CD8-positive, alpha-beta memory T cell (primary cell): ENCODE measurements at places on chromosomes 12 and 14. TPM values are rescaled to one million over a fixed set of nuclear protein-coding genes. Genes with fewer than 3 reads are reported as not detected.
A peak's percentile ranks its signal among the peaks of the same experiment; 100 is the strongest.

GPR65 gene
- total RNA-seq = 15.2 TPM

DNA sequence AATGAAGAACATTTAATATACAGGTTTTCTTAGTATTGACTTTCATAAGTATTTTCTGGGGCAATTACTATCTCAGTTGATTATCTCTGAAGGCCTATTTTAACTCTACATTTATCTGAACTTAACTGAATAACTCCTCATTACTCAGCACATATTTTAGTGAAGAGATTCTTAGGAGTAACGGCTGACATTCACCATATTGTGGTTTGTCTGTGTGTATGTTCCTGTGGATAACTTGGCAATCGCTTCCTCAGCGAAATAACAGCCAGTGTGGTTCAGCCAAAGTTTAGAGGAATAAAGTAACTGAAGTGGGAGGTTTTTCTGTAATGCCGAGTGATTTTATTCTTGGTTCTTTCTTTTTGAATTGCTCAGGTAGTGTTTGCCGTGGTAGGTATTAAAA is 168.0 kb downstream of the RAD51B start:
- no peak overlapping the region for H3K4me3 ChIP-seq
- no peaks in the 10 kb centered on the region for H3K36me3 ChIP-seq
- H3K27ac ChIP-seq = no peak overlapping the region
- no peak for DNase-seq
- H3K4me1 ChIP-seq = no peaks in the 10 kb centered on the region

DNA sequence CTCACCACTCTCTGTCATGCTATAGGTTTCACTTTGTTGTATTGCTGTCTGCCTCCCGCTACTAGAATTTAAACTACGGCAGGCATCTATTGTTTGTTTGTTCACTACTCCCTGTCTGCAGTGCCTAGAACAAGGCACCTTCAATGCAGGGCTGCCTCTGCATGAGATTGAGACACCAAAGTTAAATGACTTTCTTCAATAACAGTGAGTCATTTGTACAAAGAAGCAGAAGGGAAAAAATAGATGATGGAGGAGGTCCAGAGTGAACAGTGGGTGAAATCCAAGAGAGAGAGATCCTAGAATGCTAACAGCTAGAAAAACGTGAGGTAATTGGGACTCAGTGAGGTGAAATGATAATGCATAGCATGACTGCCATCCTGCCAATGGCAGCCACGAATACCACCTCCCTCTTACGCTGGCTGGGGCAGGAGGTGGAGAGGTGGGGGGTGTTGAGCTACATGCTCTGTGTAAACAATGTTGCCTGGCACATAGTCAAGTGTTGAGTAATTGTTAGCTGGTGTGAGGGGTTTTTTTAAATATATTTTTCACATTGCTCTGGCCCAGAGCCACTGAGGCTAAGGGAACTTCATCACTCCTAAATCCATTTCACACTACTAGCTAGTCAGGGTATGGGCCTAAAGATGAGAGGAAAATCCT is 367.6 kb downstream of the RPS29 start:
- H3K4me1 ChIP-seq = no peaks in the 10 kb centered on the region
- no peak overlapping the region for H3K4me3 ChIP-seq
- H3K36me3 ChIP-seq = no peaks in the 10 kb centered on the region
- H3K27ac ChIP-seq = no peak overlapping the region
- no peak for DNase-seq
- no peaks in the 10 kb centered on the region for H3K27me3 ChIP-seq

DNA sequence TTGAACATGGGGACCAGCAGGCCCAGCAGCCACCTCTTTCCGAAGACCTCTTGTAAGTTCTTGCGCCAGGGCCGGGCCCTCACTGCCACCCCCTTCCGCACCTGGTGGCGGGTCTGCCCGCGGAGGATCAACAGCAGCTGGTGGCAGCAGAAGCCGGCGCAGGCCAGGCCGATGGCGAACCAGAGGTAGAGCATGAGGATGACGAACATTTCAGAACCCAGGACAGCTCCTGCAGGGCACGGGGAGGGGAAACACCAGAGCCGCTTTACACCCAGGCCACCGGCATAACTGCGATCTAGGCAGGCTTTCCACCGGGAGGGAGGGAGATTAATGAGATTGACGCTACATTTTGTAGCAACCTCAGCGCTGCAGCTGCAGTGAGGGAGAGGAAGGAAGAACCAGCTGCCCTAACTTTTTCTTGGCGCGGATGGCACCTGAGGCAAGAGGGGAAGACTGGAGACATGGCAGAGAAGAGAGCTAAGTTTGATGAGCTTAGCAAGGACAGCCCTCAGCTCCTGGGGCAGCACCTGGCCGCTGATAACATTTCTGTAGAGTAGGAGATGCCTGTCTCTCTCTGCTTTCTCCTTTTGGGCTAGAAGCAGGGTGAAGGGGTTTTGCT is 7.8 kb downstream of the ZDHHC22 start:
- no peaks in the 10 kb centered on the region for H3K36me3 ChIP-seq
- peak; percentile 24 for DNase-seq
- peaks cover 32% of the 10 kb centered on the region for H3K27me3 ChIP-seq
- no peaks in the 10 kb centered on the region for H3K4me1 ChIP-seq
- H3K27ac ChIP-seq = no peak overlapping the region

GRCh38 chr12:52351196-52352059 is 15.9 kb downstream of the KRT85 start:
- no peak overlapping the region for H3K4me3 ChIP-seq
- peak; percentile 72 for DNase-seq
- H3K27me3 ChIP-seq = no peaks in the 10 kb centered on the region
- no peak overlapping the region for H3K27ac ChIP-seq
- no peaks in the 10 kb centered on the region for H3K36me3 ChIP-seq
- peaks cover 21% of the 10 kb centered on the region for H3K4me1 ChIP-seq

- no peak overlapping the region for H3K27ac ChIP-seq
- H3K27me3 ChIP-seq = peaks cover 4% of the 10 kb centered on the region
- no peaks in the 10 kb centered on the region for H3K4me1 ChIP-seq
- no peak overlapping the region for H3K4me3 ChIP-seq
Measured at GRCh38 chr14:104341532-104342434, 203.4 kb downstream of the KIF26A start.

SLCO1A2 gene
- total RNA-seq = not detected

DNA sequence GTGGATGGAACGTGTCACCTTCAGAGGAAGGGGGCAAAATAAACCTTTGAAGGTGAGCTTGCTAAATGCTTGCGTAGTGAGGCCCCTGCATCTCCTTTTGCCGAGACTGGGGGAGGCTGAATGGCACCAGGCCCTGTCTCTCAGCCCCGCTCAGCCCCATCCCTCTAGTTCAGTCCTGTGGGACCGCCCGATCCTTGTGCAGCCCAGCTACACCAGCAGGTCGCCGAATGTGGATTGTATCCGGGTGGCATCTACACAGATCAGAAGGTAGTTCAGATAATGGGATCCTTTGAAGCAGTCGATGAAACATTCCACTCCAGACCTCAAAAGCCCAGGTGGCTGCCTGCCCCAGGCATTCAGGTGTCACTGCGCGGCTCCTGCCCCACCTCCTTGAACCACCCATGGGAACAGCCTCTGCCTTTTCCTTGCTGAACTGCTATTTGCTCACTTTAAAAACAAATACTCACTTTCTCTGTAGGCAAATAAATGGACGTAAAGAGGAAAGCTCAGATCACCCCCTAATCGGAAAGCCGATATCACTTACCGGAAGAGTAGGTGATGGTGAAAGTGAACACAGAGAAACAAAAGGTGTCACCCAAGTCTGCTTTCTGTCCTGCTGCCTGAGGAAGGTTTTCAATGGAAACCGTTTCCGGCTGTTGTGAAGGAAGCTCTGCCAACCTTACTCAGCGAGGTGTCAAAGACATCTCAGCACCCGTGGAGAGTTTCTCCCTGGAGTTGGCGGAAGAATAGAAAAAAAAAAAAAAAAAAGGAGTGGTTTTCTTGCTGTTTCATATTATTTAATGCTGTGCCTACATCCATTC is 100.3 kb upstream of the NCOR2 start:
- no peak for DNase-seq
- no peaks in the 10 kb centered on the region for H3K36me3 ChIP-seq
- no peak overlapping the region for H3K4me3 ChIP-seq
- no peaks in the 10 kb centered on the region for H3K4me1 ChIP-seq
- H3K27me3 ChIP-seq = no peaks in the 10 kb centered on the region

KRT85 gene
- not detected for total RNA-seq

REM2 gene
- total RNA-seq = 0.33 TPM

- peak; percentile 95 for DNase-seq
- peak within 1 kb of the TSS; percentile 85 for H3K27ac ChIP-seq
- peak within 1 kb of the TSS; percentile 94 for H3K4me3 ChIP-seq
- peaks cover 14% of the 10 kb centered on the region for H3K36me3 ChIP-seq
- no peaks in the 10 kb centered on the region for H3K27me3 ChIP-seq
Measured at GRCh38 chr14:23469127-23469905, at the start of gene NGDN. TSS of gene NGDN (plus strand) at chr14:23469703. CDS start at chr14:23469716, 13 bp downstream.

DNA sequence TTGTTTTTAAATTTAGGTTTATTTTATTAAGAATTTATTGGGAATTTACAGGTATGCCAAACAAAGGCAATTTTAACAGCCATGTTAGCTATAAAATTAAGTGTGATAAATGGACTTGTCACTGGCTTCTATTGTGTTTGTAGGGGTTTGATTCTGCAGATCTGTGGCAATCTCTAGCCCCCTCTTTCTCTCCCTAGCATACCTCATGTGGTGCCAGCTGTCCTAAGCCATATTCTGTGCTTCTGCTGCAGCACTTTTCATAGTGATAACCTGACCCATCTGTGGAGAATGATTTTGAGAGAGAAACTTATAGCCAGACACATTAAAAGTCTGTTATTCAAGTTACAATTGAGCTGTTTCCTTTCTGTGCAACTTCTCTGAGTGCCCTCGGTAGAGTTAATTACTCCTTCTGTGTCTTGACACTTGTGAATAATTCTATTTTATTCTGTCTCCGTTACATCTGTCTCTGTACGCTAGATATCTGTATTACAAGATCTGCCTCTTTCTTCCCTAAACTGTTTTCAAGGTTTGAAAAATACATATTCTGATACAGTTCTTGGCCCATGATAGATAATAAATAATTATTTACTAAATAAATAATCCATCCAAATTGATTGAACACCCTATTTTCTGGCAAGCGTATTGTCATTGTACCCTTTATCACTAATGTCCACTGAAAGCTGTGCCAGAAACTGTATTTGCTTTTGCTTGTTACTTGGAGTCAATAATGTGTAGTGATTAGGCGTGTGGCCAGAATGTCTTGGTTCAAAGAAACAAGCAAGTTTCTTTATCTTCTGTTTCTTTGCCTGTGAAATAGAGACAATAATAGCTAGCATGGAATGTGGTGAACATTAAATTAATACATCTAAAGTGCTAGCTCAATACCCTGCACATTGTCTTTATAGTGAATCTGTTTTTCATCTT is 40.0 kb downstream of the FRS2 start:
- H3K27ac ChIP-seq = no peak overlapping the region
- no peaks in the 10 kb centered on the region for H3K27me3 ChIP-seq
- H3K36me3 ChIP-seq = no peaks in the 10 kb centered on the region
- no peak for DNase-seq
- H3K4me1 ChIP-seq = peaks cover 39% of the 10 kb centered on the region

ANO2 gene
- not detected for total RNA-seq

CRACR2A gene
- 27.9 TPM for total RNA-seq

DNA sequence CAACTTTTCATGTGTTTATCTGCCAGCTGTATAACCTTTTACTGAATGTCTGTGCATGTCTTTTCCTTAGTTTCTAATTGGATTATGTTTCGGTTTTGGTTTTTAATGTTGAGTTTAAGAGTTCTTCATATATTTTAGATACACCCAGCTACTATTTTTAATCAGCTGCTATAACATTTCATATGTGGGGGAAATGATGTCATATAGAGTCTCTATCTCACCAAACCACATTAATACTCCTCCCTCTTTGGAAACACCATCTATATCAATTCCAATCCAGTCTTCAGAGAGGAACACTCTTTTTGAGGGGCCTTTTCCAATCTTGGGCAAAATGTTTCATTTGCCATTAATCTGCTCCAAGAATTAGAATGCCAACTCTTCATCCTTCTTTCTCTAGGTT is 28.5 kb upstream of the GCH1 start:
- no peak overlapping the region for H3K27ac ChIP-seq
- H3K4me1 ChIP-seq = no peaks in the 10 kb centered on the region
- H3K4me3 ChIP-seq = no peak overlapping the region
- no peaks in the 10 kb centered on the region for H3K36me3 ChIP-seq
- DNase-seq = no peak

RTN1 gene
- total RNA-seq = 0.13 TPM

SIX6 gene
- not detected for total RNA-seq

MSRB3 gene
- total RNA-seq = not detected

STYK1 gene
- total RNA-seq = 2.1 TPM

RASSF3 gene
- total RNA-seq = 59.2 TPM

DNA sequence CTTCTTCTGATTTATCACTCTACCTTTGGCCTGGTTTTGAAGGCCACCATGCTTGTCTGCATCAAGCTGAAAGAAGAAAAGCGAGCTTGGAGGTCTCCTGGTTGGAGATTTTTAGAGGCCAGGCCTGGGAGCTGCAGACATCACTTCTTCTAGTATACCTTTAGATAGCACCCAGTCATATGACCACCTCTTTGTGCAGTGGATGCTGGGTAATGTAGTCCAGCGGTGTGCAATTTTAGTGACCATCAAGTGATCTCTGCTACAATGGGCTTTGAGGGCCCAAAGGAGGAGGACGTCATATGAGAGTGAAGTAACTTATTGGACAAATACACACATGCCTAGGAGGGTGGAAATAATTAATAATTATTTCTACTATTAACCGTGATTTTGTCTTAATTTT is 15.2 kb upstream of the WNT5B start:
- no peak for DNase-seq
- H3K27ac ChIP-seq = no peak overlapping the region
- no peaks in the 10 kb centered on the region for H3K36me3 ChIP-seq

DNA sequence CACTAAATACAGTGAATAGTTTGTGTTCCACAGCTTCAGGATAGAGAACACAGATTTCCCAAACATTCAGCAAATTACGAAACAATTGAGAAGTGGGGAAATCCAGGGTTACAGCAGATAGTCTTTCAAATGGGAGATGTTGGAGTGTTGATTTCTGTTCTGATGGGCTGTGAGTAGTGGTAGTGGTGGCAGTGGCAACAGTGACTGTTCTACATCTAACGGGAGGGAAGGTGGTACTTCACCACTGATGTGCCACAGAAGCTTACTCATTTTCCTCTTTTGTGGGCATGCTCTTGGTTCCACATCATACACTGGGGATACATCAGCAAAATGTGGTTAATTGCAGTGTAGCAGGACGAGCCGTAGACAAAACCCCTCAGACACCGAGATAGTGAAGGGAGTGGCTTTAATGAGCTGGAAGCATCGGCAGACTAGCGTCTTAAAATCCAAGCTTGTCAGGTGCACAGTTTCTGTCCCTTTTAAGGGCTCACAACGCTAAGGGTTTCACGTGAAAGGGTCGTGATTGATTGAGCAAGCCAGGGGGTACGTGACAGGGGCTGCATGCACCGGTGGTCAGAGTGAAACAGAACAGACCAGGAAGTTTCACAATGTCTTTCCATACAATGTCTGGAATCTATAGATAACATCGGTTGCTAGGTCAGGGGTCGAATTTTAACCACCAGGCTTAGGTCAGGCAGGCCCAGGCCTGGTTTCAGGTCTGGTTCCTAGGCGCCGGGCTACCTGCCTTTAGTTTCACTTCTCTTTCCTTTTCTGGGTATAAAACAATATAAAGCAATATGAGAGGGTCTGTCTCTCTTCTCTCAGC is 330.6 kb upstream of the FBXO33 start:
- H3K4me3 ChIP-seq = no peak overlapping the region
- H3K4me1 ChIP-seq = no peaks in the 10 kb centered on the region
- H3K36me3 ChIP-seq = no peaks in the 10 kb centered on the region
- no peak overlapping the region for H3K27ac ChIP-seq
- no peak for DNase-seq
